Activated T-cell treated with anti-CD3 and anti-CD28 coated beads, Interleukin-2, amount 50 U/mL, for 72 hours (primary cell): ENCODE measurements at places on chromosomes 7 and 10. TPM values are rescaled to one million over a fixed set of nuclear protein-coding genes. Genes with fewer than 3 reads are reported as not detected.

- DNase-seq, result no peak
Measured at GRCh38 chr10:98567391-98568133, 120.8 kb upstream of the HPS1 start.

The KIF5B gene
- total RNA-seq, result 74.4 TPM

The SNCG gene
- total RNA-seq, result not detected

- no peak for DNase-seq
Measured at GRCh38 chr7:119640861-119641260, 632.1 kb upstream of the KCND2 start.

- no peak for DNase-seq
Measured at GRCh38 chr7:33444511-33444910, 315.1 kb downstream of the BBS9 start.

- no peak for DNase-seq
Measured at GRCh38 chr7:41130561-41131236, 572.2 kb downstream of the INHBA start.

GRCh38 chr7:123725586-123726171 is 23.1 kb downstream of the WASL start:
- DNase-seq, result no peak

- DNase-seq, result no peak
Measured at GRCh38 chr10:78921895-78922294, 146.9 kb upstream of the ZMIZ1 start.

The OIT3 gene
- not detected for total RNA-seq

GRCh38 chr7:127253281-127254162 is 781 bp upstream of the GRM8 start:
- peak; percentile 69 for DNase-seq

DNA sequence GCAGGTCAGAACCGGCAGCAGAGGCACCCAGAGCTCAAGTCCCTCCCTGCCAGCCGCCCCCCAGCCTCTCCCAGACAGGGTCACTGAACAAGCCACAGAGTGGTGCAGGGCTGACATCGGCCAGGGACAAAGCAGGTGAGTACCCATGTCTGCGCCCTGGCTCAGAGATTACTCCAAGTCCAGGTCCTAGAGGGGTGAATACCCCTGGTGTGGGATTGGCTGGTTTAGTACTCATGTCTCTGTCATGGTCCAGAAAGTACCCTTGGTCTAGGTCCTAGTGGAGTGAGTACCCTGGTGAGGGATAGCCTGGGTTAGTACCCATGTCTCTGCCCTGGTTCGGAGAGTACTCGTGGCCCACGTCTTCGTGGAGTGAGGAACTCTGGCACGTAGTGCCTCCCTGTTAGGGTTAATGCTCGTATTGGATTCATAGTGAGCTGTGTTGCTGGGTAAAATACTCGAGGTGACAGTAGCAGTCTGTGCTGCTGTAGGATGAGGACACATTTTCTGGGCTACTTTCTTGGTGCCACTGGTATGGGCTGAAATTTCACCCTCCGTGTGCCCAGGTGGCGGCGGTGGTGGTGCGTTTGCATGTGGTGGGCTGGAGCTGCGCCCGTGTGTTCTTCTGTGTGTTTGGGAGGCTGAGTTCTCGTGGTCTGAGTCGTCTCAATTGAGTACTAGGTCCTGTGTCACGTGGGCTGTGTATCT is 25.5 kb upstream of the KNDC1 start:
- DNase-seq, result no peak

- peak; percentile 62 for DNase-seq
Measured at GRCh38 chr10:788796-789748, 99.6 kb upstream of the DIP2C start.
